ENCODE measurements at places on chromosomes 1 and 21.

DNA sequence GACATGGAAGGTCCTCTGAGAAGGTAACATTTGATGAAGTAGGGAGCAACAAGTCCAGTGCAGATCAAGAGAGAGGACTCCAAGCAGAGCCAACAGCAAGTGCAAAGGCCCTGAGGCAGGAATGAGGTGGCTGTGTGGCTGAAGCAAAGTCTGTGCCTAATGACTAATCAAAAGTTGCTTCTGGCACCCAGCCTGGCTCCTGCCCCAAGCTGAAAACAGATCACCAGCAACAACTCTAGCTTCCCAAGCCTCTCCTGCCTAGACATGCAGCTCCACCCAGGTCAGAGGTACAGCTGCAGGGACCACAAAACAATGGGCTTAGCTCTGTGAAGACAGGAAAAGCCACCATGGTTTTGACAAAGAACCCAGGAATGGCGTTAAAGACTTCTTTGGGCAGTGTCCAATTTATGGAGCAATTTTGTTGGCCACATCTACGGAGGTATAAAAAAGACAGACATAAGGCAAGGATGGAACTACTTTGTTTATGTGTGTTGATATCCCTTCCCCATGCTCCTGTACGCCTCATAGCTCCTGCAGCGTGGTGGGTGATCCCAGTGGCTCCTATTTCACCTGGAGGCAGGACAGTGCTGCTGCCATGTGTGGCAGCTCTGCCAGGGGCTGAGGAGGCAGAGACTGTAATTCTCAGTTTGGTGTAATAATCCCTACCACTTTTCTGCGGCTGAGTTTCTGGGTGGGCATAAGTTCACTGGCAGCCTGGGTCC is 26.4 kb upstream of the IGSF3 start:
- DNase-seq = no peak

DNA sequence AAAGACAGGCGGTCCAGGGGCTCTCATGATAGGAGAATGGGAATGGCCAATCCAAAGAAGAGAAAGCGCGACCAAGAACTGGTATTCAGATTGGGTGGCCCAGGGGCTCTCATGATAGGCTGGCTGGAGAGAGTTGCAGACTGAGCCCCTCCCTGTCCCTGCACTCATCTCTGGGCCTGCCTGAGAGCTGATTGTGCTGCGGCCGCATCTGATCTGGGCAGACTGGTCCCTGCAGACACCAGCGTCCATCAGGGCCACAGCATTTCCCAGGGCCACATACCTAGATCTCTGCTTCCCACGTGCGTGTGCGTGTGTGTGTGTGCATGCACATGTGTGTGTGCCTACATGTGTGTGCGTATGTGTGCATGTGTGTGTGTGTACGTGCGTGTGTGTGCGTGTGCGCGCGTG is 30.4 kb upstream of the MAN1C1 start:
- no peak for DNase-seq

DNA sequence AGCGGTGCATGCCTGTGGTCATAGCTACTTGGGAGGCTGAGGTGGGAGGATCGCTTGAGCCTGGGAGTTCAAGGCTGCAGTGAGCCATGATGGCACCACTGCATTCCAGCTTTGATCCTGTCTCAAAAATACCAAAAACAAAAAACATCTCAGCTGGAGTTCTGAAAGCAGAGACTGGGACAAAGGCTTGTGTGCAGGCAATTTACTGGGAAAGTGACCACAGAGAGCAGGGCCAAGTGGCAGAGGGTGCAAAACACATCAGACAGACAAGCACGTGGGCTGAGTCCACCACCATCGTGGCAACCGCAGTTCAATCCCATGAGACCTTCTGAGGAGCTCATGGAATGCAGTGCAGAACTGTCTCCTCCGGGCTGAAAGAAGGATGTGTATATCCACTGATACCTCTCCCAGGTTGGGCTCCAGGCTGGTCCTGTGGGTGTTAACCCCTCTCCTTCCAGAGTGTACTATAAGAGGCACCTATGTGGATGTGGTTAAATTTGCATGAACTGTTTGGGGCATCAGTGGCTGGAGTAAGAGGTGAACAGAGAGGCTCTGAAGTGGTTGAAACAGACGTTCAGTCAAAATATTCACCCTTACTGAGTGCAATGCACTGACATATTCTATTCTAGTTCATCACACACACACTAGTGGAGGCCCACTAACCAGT is 10.8 kb downstream of the PIGP start:
- DNase-seq = no peak

DNA sequence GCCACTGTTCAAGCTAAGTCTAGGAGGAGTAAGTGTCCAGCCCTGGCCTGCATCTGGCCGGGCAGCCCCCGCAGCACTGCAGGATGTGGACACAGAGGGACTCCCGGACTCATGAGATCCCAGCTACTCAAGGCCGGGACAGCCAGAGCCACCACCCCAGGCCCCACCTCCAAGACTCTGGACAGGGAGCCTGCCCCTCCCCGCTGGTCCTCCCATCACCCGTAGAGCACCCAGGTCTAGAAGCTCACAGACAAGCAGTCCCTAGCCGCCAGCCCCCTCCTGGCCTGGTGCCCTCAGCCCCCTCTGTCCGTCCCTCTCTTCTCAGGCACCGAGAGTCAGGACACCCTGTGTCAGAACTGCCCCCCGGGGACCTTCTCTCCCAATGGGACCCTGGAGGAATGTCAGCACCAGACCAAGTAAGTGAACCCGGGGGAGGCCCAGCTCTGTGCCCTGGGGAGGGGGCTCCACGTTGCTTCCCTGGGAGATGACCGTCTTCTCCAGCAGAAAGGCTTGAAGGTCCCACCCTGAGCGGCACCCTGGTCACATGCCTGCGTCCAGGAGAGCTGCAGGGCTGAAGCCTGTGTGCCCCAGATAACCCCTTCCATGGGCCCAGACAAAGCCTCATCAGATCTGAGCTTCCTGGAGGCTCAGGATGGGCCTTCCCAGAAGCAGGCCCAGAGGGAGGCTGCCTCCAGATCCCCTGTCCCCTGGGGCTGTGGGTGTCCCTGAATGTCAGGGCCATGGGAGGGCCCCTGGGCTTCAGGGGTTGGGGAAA is 4.3 kb downstream of the TNFRSF14 start:
- no peak for DNase-seq

DNA sequence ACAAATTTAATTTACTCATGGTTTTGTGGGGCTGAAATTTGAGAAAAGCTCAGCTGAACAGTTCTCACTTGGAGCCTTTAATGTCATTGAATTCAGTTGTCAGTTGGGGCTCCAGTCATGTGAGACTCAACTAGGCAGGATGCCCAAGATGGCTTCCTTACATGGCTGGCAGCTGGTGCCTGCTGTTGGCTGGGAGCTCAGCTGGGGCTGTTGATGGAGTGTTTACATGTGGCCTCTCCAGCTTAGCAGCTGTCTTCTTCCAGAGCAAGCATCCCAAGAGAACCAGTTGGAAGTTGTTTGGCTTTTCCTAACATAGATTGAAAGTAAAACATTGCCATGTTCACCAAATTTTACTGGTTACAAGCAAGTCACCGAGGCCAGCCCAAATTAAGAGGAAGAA is 81.8 kb upstream of the KCNA3 start:
- no peak for DNase-seq

- DNase-seq = no peak
Measured at GRCh38 chr1:232381394-232382100, 248.4 kb downstream of the SIPA1L2 start.

GRCh38 chr1:30684259-30684658 is 39.1 kb downstream of the MATN1 start:
- no peak for DNase-seq

GRCh38 chr1:98429965-98430443 is 231.5 kb upstream of the SNX7 start:
- no peak for DNase-seq

GRCh38 chr1:53190210-53190611 is 6.4 kb upstream of the CPT2 start:
- no peak for DNase-seq

DNA sequence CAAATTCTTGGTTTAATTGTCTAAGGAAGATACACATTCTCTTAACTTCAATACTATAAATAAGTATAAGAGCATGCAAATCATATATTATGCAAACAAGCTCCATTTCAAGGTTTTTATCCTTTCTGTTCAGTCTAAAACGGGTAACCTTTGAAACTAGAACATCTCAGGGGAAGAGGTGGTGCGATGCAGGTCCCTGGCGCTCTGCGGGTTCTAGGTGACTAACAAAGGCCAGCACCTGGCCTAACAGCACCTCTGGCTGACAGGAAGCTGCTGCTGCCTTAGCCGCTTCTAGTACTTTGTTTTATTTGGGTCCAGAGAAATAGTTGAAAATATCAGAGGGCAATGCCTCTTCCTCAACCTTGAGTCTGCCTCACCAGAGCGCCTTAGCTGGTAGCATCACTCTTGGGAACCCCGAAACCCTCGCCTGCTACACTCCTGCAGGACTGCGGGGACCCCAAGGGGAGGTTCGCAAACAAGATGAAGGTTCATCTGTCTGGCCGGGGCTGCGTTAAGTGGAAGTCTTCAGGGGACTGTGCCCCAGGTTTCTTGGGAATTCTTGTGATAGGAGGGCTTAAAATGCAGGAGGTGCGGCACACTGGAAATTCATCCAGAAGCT is 45.5 kb downstream of the PRDM15 start:
- no peak for DNase-seq

GRCh38 chr1:33180226-33180910 is 1.5 kb downstream of the TRIM62 start:
- DNase-seq = no peak

- DNase-seq = no peak
Measured at GRCh38 chr21:15365751-15366392, 301.1 kb upstream of the NRIP1 start.

GRCh38 chr1:153763365-153764225 is 11.6 kb upstream of the SLC27A3 start:
- no peak for DNase-seq

DNA sequence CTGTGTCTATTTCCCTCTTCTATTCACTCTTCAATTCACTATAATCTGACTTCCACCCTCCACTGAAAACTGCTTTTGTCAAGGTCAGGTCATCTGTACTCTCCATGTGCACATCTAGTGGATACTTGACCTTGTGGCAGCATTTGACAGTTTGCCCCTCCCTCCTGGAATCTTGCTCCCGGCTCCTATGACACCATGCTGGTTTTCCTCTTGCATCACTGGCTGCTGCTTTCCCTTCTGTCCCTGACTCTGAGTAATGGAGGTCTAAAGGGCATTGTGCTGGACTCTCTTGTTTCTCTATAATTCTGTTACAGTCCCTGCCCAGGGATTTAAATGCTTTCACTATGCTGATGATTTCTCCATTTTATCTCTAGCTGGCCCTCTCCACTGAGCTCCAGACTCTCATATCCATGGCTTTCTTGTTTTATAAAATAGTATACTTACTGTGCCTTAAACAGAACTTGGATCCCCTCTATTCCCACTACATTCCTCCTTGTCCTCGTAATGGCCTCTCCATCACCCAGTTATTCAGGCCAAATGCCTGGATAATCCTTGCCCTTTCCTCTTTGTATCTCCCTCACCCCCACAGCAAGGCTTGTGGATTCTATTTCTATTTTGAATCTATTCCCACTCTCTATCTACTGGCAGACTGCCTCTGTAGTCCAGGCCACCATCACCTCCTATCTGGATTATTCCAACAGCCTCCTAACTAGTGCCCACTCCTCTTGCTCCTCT is 36.8 kb upstream of the PODN start:
- no peak for DNase-seq

DNA sequence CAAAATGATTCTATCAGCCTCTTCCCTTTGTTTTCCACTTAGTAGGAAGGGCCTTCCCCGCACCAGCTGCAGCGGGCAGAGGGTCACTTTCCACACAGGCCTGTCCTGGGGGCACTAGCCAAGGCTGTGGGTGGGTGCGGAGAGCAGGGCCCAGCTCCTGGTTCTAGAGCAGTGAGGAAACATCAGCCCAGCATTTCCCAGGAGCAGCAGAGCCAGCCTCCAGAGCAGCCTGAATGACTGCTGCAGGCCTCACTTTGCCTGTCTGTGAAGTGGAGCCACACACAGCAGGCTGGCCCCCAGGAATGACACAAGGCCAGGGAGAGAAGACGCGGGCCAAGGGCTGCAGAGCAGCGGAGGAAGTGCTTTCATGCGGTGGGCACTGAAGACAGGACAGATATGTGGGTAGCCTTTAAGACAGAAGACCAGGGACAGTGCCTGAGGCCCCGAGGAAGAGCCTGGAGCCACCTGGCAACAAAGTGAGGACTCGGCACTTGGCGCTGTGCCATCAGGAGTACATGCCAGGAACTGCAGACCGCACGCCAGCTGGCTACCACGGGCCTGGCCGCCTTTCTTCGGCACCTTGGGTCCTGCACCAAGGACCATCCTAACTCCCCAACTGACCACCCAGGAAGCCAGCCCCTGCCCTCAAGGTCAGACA is 42.0 kb downstream of the ACOT7 start:
- DNase-seq = no peak

GRCh38 chr1:157968508-157968907 is 24.9 kb upstream of the KIRREL1 start:
- no peak for DNase-seq

- no peak for DNase-seq
Measured at GRCh38 chr1:112956544-112957132, 642 bp upstream of the SLC16A1 start.

GRCh38 chr1:97337250-97338030 is 583.4 kb downstream of the DPYD start:
- no peak for DNase-seq
